ENCODE measurements at places on chromosomes 11 and 22.
A peak's percentile ranks its signal among the peaks of the same experiment; 100 is the strongest.

GRCh38 chr11:112797092-112797491 is 164.1 kb upstream of the NCAM1 start:
- DNase-seq, result peak; percentile 16

GRCh38 chr11:57735619-57736298 is 5.5 kb upstream of the SELENOH start:
- no peak for DNase-seq

GRCh38 chr11:8336356-8337129 is 72.9 kb upstream of the LMO1 start:
- peak; percentile 94 for DNase-seq

- no peak for DNase-seq
Measured at GRCh38 chr11:64373598-64373974, 14.6 kb downstream of the RPS6KA4 start.

- DNase-seq, result no peak
Measured at GRCh38 chr11:116422956-116423600, 349.7 kb downstream of the BUD13 start.
